ENCODE measurements at places on chromosomes 6 and 20. TPM values are rescaled to one million over a fixed set of nuclear protein-coding genes. Genes with fewer than 3 reads are reported as not detected.

- peak; percentile 96 for DNase-seq
Measured at GRCh38 chr6:116615937-116616736, at the start of gene RSPH4A. TSS of gene RSPH4A (plus strand) at chr6:116616479. CDS start at chr6:116616624, 145 bp downstream.

GRCh38 chr20:56376331-56376730 lies 15.7 kb downstream of the AURKA start:
- no peak for DNase-seq

GRCh38 chr6:158415666-158416065 lies 103.4 kb downstream of the TULP4 start:
- DNase-seq = no peak

DNA sequence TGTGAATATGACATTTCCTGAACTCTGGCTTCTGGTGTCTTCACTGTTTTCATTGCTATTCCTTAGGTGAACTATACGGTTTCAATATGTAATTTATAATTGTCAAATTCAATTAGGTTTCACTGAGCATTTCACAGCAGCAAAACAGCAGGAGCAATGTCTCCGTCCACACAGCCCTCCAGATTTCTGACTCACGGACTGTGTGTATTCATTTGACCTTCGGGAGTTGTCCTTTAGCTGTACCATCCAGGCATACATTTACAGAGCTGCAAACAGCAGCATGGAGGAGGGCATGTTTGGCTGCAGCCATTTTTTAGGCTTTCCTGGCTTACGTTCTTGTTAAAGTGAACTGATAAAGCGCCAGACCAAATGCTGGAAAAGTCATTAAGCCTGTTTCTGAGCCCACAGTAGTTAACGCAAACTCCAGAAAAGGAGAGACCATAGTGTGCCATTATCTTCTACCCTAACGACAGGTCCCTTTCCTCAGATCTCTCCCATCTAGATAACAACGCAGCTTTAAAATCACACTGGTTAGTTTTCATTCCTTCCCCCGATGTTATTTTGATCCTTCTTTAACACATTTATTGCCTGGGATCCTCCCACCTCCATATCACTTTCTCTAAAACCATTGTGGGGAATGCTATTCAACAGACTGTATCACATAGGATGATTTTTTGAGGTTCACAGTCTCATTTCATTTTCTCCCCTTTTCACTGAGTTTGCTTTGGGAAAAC lies 18.3 kb downstream of the FOXC1 start:
- no peak for DNase-seq

FLOT1 gene
- 124 TPM for total RNA-seq

- DNase-seq = peak; percentile 71
Measured at GRCh38 chr6:35146453-35146852, 5.3 kb upstream of the TCP11 start.

DNA sequence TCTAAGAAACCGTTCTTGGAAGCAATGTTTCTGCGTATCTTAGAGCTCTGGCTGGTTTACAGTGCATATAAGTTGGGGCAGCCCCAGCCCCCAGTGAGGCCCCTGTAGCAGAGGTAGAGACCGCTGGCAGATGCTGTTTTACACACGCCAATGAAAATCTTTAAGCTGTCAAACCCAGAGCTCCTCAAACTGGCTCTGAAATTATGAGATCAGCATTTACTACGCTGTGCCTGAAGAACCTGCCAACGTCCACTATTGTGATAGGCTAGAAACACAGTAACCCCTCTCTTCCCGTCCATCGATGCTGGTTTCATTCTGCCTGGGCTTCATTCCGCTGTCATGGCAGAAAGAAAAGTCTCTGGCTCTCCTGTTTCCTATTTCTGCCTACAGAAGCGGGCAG lies 160.6 kb downstream of the SMOC2 start:
- no peak for DNase-seq

- DNase-seq = peak; percentile 98
Measured at GRCh38 chr20:10434832-10435812, at the start of gene SLX4IP. TSS of gene SLX4IP (plus strand) at chr20:10435305. CDS start at chr20:10458205, 22,900 bp downstream.
